ENCODE measurements at places on chromosomes 13 and 19.

GRCh38 chr13:28047757-28048388 lies 52.5 kb downstream of the FLT3 start:
- no peak for DNase-seq

GRCh38 chr13:28657784-28658538 lies 969 bp upstream of the POMP start:
- DNase-seq, result no peak

GRCh38 chr13:76656500-76656899 lies 229.7 kb downstream of the KCTD12 start:
- no peak for DNase-seq

DNA sequence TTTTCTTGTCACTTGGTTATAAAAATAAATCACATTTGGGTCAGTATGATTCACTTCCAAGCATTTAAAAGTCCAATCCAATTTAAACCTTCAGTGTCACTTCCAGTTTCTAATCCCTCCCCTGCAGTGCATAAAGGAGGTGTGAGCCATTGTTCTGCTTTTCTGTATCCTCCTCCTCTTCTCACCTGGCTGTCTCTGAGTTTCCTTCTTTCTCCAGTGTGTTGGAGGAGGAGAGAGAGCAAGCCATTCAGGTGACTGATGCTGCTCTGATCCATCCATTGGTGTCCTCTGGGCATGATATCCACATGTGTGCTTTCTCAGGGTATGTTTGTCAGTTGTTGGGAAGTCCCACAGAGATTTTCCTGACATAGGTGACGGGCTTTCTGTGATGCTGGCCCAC lies 1.2 kb downstream of the NUDT15 start:
- no peak for DNase-seq

- no peak for DNase-seq
Observed at GRCh38 chr13:111384441-111385182, 64.2 kb downstream of the TEX29 start.

DNA sequence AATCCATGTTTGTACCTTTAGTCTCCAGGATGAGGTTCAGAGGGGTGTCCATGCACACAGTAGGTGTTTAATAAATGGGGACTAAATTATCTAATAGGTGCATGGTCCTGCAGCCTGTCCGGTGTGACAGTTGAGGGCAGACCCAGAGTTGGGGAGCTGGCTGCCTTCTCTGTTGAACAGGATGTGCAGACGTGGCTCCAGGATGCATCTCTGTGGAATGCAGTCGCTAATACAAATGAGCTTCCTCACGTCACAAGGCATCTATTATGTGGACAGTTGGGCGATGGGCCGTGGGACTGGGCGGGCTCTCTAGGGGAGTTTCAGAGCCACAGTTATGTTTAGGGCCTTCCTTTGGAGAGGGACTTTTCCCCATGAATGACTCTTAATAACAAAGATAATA lies 71.0 kb downstream of the SIPA1L3 start:
- DNase-seq, result no peak

DNA sequence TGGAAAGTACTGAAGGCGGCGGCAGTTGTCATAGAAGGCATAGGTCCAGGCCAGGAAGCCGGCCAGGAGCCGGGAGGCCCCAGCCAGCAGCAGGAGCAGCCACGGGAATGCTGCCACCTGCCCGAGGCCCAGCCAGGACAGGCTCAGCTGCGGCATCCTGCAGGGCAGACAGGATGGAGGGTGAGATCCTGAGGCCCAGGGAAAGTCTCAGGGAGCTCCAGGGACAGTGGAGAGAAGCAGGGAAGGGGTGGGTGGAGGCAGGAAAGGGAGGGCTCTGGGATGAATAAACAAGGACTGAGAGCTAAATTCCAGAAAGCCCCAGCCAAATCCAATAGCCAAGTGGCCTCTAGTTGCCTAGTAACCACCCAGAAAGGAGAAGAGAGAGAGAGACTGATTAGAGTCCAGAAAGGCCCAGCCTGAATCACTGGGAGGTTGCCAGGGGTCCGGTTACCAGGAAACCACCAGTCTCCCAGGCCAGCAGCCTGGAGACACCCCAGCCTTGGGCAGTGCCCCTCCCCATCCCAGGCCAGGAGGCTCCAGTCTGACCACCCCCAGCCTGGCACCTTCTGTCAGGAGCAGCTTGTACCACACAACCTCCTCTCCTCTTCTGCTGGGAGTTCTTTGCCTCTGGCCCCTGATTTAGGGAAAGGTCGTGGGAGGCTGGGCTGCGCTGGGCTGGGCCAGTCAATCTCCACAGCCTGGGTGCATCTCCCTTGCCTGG lies 7.5 kb upstream of the OR10H5 start:
- peak; percentile 92 for DNase-seq

DNA sequence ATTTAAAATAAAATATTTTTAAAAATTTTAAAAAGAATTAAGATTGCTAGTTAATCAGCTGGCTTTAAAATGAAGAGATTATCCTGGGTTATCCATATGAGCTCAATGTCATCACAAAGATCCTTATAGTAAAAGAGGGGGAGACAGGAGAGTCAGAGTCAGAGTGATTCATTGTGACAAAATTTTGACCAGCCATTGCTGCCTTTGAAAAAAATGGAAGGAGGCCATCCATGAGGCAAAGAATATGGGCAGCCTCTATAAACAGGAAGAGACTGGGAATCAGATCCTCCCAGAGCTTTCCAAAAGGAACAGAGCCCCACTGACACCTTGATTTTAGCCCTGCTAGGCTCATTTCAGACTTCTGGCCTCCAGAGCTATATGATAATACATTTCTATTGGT lies 9.3 kb upstream of the RUBCNL start:
- DNase-seq, result no peak

- no peak for DNase-seq
Observed at GRCh38 chr19:28889941-28890670, 322.8 kb downstream of the UQCRFS1 start.

- DNase-seq, result peak; percentile 41
Observed at GRCh38 chr13:27283906-27284493, 13.4 kb downstream of the RASL11A start.

GRCh38 chr13:112131713-112132113 lies 64.8 kb downstream of the SOX1 start:
- no peak for DNase-seq

GRCh38 chr13:108444448-108444847 lies 174.9 kb downstream of the TNFSF13B start:
- no peak for DNase-seq

DNA sequence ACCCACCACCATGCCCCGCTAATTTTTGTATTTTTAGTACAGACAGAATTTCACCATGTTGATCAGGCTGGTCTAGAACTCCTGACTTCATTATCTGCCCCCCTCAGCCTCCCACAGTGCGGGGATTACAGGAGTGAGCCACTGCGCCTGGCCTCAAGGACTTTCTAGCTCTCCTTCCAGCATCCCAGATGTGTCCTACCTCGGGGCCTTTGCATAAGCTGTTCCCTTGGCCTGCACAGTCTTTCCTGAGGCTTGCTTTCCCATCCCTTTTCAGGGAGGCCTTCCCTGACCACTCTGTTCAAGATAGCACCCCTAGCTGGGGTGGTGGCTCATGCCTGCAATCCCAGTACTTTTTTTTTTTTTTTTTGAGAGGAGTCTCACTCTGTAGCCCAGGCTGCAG lies 14.3 kb upstream of the BCAM start:
- DNase-seq, result no peak

GRCh38 chr13:103945836-103946235 lies 879.6 kb upstream of the SLC10A2 start:
- no peak for DNase-seq

DNA sequence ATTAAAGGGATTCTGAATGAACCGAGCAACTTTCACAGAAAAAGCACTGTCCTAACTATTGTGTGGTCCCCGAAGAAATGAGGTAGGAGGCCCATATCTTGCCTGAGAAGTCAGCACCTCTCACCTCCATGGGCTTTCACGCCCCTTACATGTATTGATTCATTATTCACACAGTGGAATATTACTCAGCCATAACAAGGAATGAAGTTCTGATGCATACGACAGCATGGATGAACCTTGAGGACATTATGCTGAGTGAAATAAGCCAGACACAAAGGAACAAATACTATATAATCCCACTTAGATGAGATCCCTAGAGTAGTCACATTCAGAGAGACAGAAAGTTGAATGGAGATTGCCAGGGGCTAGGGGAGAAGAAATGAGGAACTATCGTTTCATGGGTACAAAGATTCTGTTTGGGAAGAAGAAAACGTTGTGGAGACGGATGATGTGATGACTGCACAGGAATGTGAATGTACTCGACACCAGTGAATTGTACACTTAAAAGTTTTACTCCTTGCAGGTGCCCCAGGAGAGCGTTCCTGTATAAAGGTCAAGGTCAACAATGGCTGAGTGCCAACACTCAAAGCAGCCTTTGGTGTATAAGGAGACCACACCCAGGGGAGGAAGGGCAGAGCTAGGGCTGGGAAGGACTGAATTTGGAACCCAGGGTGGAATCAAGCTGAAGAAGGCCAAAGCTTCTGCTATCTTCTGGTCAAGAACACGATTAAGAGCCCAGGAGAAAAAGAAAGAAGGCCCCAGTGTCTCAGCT lies 22.5 kb downstream of the ZIC5 start:
- no peak for DNase-seq

- DNase-seq, result no peak
Observed at GRCh38 chr19:1272423-1273262, 2.7 kb upstream of the FAM174C start.

- DNase-seq, result no peak
Observed at GRCh38 chr19:40687525-40688016, 2.9 kb downstream of the NUMBL start.

DNA sequence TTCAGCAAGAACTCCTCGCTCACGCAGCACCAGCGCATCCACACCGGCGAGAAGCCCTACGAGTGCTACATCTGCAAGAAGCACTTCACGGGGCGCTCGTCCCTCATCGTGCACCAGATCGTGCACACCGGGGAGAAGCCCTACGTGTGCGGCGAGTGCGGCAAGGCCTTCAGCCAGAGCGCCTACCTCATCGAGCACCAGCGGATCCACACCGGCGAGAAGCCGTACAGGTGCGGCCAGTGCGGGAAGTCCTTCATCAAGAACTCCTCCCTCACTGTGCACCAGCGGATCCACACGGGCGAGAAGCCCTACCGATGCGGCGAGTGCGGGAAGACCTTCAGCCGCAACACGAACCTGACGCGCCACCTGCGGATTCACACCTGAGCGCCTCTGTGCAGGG lies 20.6 kb upstream of the SMIM17 start:
- DNase-seq, result no peak

DNA sequence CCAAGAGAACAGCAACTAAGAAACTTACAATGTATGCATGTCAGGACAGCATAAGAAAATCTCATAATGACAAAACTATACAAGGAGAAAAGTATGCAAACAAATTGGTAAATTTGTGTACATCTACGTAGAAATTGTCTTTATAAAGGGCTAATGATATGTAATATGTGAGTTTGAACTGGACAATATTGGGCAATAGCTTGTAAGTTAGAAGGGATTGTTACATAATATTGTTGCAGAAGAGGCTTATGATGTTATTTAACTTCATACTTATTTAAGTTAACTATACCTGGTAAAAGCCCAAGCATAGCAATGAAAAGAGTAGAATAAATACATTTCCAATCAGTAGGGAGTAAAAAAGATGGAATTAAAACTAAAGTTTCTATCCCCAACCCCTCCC lies 134.0 kb downstream of the MAB21L1 start:
- no peak for DNase-seq

GRCh38 chr13:105207572-105208293 lies 1327.7 kb downstream of the EFNB2 start:
- no peak for DNase-seq

GRCh38 chr19:39308531-39309304 lies 11.9 kb downstream of the LRFN1 start:
- no peak for DNase-seq

GRCh38 chr19:2229103-2230032 lies 6.8 kb downstream of the PLEKHJ1 start:
- no peak for DNase-seq

DNA sequence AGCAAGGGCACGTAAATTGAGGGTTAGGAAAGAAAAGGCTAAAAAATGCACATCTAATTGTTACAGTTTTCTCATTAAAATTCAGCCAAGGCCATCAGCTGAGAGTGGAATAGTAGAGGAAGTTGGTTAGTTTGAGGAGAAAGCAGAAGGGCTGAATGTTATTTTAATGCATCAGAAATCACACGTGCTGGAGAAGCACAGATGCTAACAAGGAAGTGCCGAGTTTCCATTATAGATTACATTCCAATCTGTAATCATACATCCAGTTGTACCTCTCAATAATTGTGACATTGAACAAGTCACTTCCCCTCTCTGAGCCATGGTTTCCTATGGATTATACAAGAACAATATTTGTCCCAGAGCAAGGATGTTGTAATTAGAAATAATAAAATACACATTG lies 25.1 kb downstream of the FPR3 start:
- DNase-seq, result no peak

- DNase-seq, result no peak
Observed at GRCh38 chr13:79432992-79433391, 26.9 kb upstream of the RBM26 start.

DNA sequence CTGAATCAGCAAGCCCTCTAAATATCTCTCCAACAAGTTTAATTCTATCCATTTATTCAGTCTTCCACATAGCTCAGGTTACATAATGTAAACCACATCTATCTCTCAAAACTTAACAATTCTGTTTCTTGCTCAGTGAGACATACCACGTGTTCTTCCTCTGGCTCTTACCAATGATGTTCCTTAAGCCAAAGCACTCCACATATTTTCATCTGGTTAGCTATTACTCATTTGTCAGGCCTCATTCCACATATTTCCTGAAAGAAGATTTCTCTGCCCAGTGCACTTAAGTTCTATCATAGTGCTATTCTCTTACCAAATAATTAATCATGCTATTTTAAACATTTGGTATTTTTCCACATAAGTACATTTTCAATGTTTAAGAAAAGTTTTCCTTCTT lies 403.3 kb upstream of the ATXN8OS start:
- no peak for DNase-seq

DNA sequence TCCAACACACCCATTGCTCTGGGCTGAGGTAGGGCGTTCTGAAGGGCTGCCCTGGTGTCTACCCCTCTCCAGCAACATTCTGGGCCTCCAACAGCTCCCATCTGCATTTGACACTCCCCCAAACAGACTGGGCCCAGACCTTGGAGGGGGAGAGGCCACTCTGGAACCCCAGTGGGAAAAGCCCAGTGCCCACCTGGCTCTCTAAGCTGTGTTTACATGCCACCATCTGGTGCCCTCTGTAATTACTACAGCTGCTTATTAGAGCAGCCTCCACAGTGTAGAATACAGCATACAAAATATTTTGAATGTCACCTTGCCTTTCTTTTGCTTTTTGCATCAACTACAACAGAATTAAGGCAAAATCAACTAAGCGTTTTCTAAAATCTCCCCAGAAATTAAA lies 35.8 kb upstream of the TM9SF2 start:
- no peak for DNase-seq

Measured in nucleus accumbens (tissue), 56 donors.